ENCODE measurements at places on chromosomes 2 and 18. TPM values are rescaled to one million over a fixed set of nuclear protein-coding genes. Genes with fewer than 3 reads are reported as not detected.

CHRNG gene
- total RNA-seq: not detected

CLIP4 gene
- 65.2 TPM for total RNA-seq

MC4R gene
- not detected for total RNA-seq

ANTXR1 gene
- 403 TPM for total RNA-seq

RPRM gene
- total RNA-seq: not detected

UGGT1 gene
- 113 TPM for total RNA-seq

SAG gene
- not detected for total RNA-seq
